Right cardiac atrium (tissue), 5 donors: ENCODE measurements at places on chromosomes 4 and X. TPM values are rescaled to one million over a fixed set of nuclear protein-coding genes. Genes with fewer than 3 reads are reported as not detected.

NMU gene
- not detected for total RNA-seq

ARL9 gene
- total RNA-seq = not detected

SPANXC gene
- total RNA-seq = not detected

RASL11B gene
- 9.6 TPM for total RNA-seq

GPC4 gene
- 7.1 TPM for total RNA-seq

UNC5C gene
- total RNA-seq = 4.0 TPM

POF1B gene
- 25.3 TPM for total RNA-seq

MAGED4 gene
- total RNA-seq = 2.4 TPM

TCP11X2 gene
- 0.38 TPM for total RNA-seq

CXCL10 gene
- total RNA-seq = not detected

FAM53A gene
- 1.2 TPM for total RNA-seq

NOX1 gene
- total RNA-seq = not detected
